Stimulated activated CD4-positive, alpha-beta T cell treated with anti-CD3 and anti-CD28 coated beads, Interleukin-1b, Interleukin-23, amount 100 ng/mL, for 1 hour (primary cell): ENCODE measurements at places on chromosomes 1 and 21.

- DNase-seq: no peak
Measured at GRCh38 chr1:79982211-79982610, 975.7 kb upstream of the ADGRL4 start.

DNA sequence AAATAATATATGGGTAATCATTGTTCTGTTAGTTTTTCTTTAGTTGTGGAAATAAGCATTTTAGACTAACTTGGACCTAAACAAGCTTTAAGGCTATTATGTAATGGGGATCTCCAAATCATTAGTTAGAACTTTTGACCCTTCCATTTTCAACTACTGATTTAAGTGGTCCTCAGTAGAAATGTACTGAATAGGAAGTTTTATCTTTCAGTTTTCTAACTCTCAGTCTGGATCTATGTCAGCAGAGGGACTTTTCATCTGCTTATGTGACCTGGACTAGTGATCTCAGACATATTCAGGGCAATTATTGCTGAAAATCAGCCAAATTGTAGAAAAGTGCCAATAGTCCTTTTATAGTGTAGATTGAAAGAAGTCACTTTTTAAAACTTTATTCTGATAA lies 56.0 kb downstream of the SASS6 start:
- no peak for DNase-seq

- DNase-seq: no peak
Measured at GRCh38 chr1:51345300-51345687, 14.9 kb upstream of the TTC39A start.

GRCh38 chr1:63924600-63924999 lies 150.8 kb downstream of the ROR1 start:
- no peak for DNase-seq

GRCh38 chr1:57036641-57037579 lies 71.1 kb upstream of the C8B start:
- DNase-seq: no peak

- DNase-seq: no peak
Measured at GRCh38 chr1:214002472-214002871, 14.7 kb downstream of the PROX1 start.

GRCh38 chr1:172588296-172589291 lies 55.6 kb downstream of the SUCO start:
- DNase-seq: no peak

DNA sequence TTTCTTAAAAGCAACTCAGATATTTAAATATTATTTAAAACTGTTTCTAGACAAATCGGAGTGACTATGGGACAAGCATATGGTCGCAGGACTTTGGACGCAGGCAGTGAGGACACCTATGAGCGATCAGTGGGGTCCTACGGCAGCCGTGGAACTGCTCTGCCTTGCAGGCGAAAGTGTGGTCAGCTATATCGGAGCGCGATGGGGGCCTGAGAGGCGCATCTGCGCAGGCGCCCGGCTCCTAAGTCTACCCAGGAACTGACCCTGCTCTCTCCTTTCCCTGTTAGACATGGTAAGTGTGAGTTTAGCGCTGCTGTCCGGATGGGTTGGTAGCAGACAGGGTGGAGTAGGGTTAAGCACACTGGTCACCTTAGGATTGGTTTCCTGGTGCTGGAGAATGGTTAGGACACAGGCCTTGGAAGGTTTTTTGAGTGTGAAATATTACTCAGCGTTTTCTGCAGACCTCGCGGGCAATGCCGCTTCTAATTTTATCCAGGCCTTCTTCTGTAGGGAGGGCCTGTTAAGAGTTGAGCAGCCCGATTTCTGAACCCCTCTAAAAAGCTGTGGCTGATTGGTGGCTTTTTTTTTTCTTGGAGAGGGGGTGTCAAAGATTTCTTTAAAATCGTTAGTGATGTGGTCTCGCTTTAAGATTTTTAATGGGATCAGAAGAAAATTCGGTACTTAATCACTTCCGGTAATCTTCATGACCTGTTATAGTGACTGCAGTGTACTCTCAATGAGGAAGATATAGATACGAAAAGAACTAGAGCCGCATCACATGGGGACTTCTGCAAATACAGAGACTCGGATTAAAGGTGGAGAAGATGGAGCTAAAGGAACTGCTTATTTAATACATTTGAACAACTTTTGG lies at the start of gene RABGGTB:
TSS of gene RABGGTB (plus strand) at position 274 of the 871 bp plus-strand sequence. CDS start at position 290, 16 bp downstream.
- peak; percentile 87 for DNase-seq

DNA sequence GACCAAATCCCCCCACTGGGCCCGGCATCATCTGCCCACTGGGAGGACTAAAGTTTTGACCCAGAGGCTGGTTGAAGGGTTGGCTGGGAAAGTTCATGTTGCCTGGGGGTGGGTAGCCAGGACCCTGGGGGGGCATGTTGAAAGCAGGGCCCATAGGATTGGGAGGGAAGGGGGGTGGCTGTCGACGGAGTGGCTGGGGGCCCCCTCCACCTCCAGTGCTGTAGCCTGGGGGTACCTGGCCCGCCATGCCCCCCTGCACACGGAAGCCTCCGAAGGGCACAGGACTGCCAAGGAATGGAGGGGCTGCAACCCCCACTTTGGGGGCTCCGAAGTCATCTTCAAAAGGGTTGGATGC lies 2.2 kb downstream of the PYGO2 start:
- DNase-seq: no peak

DNA sequence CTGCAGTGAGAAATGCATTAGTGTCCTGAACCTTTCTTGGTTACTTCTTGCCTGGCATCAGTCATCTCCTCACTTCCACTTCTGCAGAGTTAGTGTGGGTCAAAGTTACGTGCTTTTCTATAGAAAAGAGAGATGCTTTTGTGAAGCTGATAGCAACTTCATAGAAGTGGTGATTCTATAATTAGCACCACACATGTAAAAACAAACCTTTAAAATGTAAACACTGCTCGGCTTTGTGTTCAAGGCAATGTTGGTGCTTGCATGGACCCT lies 57.3 kb downstream of the MRPS6 start:
- no peak for DNase-seq

- DNase-seq: no peak
Measured at GRCh38 chr1:31700468-31701090, 3.2 kb downstream of the COL16A1 start.

DNA sequence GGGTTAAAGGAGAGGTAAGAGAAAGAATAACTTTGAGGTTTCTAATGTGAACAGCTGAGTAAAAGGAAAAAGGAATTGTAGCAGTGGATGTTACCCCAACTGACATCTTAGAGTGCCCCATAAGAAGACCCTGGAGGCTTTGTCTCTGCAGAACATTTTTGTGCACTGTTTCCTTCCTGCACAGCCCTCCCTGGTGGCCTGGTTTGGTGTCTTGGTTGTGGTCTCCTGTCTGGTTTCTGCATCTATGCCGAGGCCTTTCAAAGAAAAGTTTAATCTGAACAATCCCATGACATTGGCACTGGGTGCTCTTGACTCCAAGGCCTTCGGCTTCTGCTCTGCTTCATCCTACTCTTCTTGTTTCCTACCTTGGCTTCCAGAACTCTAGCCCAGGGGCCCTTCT lies 57.8 kb downstream of the RHOU start:
- DNase-seq: no peak

DNA sequence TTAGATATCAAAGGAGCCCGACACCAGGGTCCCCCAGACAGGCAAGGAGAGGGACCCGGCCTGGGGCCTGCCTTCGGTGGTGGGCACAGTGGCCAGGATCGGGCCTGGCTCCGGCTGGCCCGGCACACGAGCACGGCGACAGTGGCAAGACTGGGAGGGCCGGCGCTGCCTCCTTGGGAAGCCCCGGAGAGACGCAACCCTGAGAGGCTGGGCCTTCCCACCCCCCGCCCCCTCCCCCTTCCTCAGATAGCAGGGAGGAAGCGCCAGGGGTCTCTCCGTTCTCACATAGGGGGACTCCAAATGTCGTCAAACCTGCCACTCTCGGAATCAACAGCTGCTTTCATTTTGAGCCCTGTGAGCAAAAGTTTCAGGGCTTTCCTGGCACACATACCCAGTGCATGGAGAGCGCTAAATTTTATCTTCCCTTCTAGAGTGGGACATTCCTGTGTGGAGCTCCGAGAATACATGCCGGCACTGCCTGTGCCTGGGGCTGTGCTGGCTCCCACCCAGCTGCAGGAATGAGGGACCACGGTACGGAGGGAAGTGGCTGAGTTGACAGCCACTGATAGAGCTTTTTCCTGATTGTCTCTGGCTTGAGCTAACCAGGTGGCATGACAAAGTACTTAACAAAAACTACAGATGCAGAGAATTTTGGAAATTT lies 62.4 kb downstream of the CD247 start:
- DNase-seq: peak; percentile 37
